Activated naive CD4-positive, alpha-beta T cell (primary cell): ENCODE measurements at places on chromosomes 1 and 21.
A peak's percentile ranks its signal among the peaks of the same experiment; 100 is the strongest.

DNA sequence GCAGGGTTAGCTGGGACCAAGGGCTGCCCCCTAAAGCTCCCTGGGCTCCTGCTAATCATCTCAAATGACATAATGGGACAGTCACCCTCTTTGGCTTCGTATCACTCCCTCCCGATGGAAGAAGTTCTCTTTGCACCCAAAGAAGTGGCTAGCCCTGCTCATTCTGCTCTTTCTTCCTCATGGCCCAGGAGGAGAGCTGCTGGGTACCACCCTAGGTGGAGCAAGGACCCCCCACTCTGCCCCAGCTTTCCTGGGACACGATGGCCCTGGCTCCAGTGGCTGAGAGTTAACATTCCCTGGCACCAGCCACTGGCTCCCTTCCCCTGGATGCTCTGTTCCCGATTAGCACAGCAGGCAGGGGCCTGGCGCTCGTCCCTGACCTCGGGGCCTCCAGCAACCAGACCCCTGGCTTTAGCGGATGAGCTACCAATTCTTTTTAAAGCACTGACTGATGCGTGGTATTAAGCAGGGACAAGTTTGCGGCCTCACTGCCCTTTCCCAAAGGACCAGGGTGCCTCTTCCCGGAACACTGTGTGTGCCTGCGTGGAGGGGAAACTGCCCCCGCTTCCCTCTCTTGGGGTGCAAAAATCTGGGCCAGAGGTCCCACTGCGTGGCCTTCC lies 1.2 kb downstream of the MYOM3 start:
- DNase-seq = no peak

GRCh38 chr1:174258148-174258550 lies 98.8 kb downstream of the RABGAP1L start:
- DNase-seq = peak; percentile 0

DNA sequence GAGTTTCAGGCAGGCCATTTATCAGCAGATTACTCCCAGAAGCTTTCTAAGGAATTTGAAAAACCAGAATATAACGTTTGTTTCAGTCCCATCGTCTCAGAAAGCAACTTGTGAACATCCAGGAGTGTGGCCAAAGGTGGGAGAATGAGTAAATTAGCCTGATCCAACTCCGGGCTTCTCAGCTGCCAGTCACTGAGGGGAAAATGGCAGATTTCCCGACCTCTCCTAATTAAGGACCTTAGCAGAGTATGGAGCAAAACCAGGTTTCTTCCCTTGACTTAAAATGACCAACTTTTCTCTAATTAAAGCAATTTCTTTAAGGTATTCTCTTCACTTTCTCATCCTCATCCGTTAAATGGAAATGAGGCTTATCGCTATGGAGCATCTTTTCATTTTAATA lies 1.0 kb downstream of the CORT start:
- no peak for DNase-seq

DNA sequence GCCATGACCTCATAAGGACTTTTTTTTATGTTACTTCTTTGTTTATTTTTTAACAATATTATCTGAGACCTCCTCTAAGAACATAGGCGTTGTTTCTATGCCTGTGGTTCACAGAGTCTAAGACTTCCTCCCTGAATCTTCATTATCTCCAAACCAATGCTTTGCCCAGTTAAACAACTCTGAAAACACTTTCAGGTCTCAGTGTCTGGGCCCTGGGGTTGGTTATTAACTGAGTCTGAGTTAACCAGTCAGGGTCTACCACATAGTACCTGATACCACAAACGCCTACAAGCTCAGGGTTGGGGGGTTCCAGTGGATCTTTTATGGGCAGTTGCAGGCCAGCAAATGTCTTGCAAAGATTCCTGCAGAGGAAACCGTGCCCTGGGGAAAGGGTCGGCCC lies 138.2 kb downstream of the AJAP1 start:
- DNase-seq = no peak

DNA sequence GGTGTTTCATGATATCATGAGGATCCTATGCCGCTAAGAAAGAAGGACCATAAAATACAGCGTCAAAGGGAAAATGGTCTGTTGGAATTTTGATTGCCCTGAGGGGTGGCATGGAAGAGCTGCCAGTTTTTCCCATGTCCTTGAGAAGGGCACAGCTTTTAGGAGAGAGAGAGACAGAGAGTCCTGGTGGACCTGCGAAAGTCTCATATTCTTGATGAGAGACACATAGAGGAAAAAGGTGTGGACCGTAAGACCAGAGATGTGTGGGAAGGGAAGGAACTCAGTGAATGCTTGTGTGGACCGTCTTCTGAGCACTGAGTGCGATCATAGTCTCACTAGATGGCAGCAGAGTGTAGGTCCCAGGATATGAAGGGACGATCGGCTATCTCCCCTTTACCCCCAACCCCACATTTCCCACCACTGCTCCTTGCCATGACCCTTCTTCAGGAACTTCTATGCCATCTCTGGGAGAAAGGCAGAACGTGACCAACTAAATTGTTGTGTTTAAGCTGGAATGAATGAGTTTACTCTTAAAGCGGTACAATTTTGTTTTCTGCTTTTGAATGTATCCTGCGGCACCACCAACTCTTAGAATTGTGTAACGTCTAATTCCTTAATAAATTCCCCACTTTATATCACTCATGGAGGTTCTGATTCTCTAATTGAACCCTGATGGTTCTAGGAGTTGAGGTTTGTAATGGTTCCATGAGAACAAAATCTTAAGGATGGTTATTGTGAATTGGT lies 117.7 kb downstream of the CTH start:
- DNase-seq = no peak

- DNase-seq = no peak
Measured at GRCh38 chr1:150764617-150765101, 919 bp downstream of the CTSS start.

- no peak for DNase-seq
Measured at GRCh38 chr1:222369148-222369547, 178.8 kb downstream of the HHIPL2 start.

DNA sequence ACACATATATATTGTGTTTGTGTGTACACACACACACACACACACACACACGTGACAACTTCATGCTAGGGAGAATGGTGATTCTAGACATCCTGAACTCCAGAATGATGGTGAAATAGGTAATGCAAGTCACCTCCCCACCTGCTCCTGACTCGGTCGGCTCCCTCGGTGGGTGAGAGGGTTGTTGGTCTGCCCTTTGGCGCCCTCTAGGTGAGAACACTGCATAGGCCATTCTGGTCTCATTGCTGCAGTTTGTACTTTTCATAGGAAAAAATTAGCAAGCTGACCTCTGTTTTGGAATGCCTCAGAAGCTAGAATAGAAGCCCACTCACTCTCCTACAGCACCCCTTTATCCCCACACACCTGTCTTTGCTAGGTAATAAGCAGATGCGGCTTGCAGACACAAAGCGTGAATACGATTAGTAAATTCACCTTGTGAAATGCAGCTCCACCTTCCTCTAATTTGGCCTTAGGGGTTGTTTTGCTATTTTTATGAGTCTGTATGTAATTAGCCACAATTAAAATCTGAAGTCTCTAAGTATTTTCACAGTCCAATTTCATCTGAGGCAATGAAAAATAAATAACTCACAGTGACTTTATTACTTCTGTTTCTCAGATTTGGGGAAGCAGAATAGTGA lies 130.0 kb upstream of the KCNJ15 start:
- peak; percentile 13 for DNase-seq

- no peak for DNase-seq
Measured at GRCh38 chr1:183231545-183231944, 45.5 kb downstream of the LAMC2 start.

GRCh38 chr1:204293605-204294337 lies 66.0 kb downstream of the PLEKHA6 start:
- no peak for DNase-seq

DNA sequence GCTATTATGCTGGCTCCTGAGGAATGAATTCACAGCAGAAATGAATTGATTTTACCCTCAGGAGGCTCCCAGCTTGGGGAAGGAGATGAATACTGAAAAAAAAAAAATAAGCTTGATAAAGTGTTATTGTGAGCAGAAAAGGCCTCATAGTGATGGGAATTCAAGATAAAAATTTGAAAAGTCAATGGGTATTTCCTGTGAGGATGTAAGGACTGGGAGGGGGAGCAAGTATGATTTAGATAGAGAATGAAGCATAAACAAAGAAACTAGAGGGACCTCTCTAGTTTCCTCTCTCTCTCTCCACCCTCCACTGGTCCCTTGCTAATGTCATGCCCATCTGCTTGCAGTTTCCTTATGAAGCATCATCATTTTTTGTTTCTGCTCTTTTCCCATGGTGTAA lies 439.0 kb upstream of the PLXNA2 start:
- DNase-seq = no peak

DNA sequence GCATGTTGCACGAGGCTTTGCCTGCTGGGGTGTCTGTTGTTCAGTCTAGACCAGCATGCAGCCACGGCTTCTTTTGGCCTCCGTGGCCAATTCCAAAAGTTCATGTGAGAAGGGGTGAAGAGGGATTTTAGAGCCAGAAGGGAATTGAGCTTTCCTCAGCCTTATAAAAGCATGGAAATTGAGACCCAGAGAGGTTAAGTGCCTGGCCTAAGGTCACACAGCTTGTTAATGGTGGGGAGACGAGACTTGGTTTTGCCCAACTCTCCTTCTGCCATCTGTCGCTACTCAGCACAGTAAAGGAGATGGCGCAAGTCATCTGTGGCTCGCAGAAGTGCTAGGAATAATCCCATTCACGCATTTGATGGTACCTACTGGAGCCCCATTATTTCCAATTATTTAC lies 25.7 kb downstream of the ZBTB18 start:
- no peak for DNase-seq

- no peak for DNase-seq
Measured at GRCh38 chr1:230868736-230869385, 540 bp upstream of the C1orf198 start.

- DNase-seq = no peak
Measured at GRCh38 chr1:107879927-107880326, 85.1 kb downstream of the VAV3 start.

DNA sequence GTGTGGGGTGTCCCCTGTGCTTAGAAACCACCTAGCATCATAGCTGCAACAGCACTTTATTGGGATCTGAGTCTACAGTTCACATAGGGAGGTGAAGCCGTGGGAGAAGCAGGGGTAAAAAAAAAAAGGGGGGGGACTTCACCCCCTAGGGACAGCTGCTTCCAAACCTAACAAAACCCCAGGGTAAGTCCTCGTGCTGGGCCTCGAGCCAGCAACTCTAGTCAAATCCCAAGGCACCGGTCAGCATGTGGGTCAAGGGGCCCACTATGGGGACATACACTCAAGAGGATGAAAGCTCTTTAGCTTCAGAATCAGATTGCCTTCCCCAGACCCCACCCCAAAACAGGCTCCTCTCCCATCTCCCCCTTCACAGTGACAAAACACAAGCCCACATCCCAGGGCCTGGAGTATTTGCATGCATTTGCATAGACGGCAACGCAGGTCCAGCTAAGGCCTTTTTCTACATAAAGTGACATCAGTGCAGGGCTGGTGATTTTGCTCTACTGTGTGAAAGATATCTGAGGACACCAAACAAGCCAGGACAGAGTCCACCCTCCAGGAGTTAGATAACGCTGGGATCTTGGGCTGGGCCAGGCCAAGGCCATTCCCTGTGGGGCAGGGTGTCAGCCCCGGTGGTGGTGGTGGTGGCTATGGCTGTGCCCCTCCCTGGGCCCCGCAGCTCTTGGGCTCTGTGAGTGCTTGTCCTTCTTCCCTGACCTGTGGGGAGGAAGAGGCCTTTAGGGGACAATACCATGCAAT lies 8.1 kb upstream of the PMVK start:
- no peak for DNase-seq

DNA sequence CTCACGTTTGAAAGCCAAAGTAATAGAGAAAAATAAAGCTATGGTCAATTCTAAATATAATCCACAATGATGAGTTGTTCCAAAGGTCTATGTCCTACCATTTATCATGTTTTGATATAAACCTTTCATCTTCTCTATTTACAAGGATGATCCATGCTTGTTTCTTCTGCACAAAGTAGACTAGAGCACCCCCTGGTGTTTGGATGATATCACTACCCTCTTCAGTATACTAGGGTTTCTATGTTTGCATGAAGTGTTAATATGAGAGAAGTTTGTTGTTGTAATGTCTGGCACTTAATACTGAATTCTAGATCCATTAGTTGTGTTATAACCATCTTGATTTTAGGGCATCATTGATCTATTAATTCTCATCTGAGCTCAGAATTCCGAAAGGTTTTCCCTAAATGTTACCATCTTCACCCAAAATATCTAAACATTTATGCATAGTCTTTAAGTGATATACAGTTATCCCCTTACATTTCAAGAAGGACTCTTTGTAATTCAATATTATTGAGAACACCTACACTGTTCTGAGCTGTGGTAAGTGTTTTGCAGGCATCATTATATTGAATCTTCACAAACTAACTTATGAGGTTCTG lies 21.1 kb downstream of the CLDN8 start:
- no peak for DNase-seq

GRCh38 chr1:20486457-20487235 lies 636 bp upstream of the CAMK2N1 start:
- DNase-seq = no peak

- no peak for DNase-seq
Measured at GRCh38 chr1:13781907-13782633, 82.1 kb downstream of the PRDM2 start.

- no peak for DNase-seq
Measured at GRCh38 chr21:26684889-26685288, 111.8 kb upstream of the CYYR1 start.

- no peak for DNase-seq
Measured at GRCh38 chr1:65105596-65105995, 42.4 kb upstream of the AK4 start.

- DNase-seq = no peak
Measured at GRCh38 chr1:168338589-168339503, 58.2 kb downstream of the TBX19 start.

DNA sequence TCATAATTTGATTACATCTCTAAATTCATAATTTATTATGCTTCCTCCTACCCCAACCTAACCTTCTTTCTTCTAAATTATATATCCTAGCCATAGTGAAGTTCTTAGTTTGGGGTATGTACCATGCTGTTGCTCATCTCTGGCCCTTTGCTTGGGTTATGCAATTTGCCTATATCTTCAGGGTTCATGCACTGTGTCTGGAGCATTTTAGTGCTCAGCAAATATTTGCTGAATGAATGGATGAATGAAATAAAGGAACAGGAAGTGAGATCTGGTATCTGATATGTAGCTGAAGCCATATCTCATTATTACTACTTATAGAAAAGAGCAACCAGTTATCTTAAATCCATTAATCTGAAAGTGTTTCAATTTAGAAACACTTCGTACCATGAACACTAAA lies 137.6 kb downstream of the GPATCH2 start:
- DNase-seq = no peak

DNA sequence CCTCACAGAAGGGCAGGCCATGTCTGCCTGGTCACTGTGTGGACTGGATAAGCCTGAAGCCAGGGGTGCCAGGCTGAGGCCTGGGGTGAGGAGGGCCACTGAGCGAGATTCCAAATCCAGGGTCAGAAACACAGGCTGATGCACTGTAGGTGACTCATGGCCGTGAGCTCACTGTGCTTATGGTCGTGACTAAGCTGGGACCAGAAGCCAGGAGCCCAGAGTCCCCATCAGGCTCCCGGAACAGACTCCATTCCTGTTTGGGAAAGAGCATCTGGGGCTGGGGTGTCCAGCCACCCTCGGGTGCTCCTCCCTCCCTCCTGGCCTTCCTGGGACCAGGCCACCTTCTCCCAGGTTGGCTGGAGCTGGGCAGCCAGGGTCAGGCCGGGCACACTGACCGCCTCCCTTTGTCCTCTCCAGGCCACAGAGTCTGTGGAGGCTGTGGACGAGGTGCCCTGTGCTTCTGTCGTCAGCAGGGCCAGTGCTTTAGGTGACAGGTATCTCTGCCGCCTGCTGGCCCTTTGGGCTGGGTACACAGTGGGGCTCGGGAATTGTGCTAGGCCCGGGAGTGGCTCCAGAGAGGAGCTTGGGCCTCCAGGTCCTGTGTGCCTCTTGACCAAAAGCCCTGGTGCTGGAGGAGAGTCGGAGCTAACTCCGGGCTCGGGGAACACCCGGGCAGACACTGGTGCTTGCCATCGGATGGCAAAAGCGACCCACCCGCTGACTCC lies 36.7 kb downstream of the AJAP1 start:
- no peak for DNase-seq
